ENCODE measurements at places on chromosomes 16 and 17.
A peak's percentile ranks its signal among the peaks of the same experiment; 100 is the strongest.

DNA sequence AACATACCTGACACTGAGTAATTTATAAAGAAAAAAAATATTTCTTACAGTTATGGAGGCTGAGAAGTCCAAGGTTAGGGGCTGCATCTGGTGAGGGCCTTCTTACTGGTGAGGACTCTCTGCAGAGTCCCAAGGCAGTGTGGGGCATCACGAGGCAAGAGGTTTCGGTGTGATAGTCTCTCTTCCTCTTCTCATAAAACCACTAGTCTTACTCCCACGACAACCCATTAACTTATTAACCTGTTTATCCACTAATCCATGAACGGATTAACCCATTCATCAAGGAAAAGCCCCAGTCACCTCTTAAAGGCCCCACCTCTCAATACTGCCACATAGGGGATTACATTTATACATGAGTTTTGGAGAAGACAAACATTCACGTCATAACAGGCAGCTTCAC lies 20.1 kb downstream of the CIITA start:
- DNase-seq = no peak

DNA sequence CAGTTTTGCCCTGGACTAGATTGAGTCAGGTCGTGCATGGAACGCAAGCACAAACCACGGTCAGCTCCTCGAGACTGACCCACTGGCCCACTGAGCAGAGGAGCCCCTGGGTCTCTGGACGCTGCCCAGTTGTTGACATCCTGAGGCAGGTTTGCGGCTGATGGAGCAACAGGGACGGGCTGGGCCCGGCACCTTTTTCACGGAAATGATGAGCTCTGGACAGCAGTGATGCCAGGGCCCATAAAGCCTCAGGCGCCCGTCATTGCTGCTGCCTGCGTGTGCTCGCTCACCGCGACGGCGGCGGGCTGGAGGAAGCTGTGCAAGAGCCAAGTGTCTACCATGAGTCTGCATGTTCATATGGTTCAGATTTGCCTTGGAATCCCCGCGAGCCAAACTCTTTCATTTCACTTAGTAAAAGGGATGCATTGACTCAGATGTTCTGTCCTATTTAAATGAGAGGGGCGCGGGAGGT lies 30.8 kb upstream of the CRISPLD2 start:
- DNase-seq = no peak

- no peak for DNase-seq
Measured at GRCh38 chr16:28117168-28117565, 53.7 kb upstream of the GSG1L start.

GRCh38 chr16:4604401-4604800 lies 10.3 kb downstream of the UBALD1 start:
- no peak for DNase-seq

DNA sequence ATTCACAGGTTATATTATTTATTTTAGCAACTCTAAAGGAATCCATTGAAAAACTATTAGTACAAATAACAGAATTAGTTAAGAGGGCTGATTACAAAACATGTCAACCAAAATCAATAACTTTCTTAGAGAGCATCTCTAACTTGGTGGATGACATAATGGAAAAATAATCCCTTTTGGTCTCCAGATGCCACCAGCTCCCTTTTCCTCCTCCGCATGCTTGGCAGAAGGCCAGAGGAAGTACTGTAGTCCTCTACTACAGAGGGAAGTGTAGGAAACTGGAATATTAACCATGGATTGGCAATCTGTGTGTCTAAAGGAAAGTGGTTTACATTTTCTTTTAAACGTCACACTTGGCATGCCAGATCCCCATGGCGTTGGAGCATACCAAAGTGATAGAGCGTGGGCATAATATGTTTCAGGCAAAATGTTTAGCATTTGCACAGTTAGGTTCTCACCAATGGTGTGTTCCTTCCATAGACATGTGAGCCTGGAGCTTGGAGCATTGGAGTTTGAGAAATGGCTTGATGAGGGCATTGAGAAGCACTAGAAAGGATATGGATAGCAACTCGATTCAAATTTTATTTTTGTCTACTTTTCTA lies 106.3 kb downstream of the PRKCB start:
- peak; percentile 5 for DNase-seq

DNA sequence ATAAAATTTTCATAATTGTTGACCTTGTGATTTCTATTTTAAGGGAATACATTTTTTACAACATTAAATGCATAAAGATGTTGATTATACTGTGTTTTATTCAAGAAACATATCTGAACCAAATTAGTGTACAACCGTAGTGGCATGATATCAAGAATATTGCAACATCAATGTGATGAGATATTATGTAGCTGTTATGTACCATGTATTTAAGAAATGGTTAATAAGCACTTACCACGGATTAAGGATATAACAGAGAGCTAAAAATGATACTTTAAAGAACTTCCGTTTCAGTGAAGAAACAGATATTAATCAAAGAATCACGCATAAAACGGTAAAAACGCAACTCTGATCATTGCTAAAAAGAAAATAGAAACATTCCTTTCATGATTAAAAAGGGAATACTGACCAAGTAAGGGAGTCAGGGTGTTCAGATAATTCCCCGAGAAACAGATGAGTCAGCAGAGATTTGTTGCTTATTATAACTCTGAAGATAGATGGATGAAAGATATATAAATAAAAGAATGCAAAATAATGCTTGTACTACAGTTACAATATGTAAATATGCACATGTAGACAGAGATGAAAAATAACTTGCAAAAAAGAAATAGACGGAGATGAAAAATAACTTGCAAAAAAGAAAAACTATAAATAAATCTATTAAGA lies 281.9 kb upstream of the MAF start:
- DNase-seq = no peak

- no peak for DNase-seq
Measured at GRCh38 chr17:60102632-60103096, 23.9 kb upstream of the HEATR6 start.

- DNase-seq = peak; percentile 69
Measured at GRCh38 chr17:34420254-34420766, 57.3 kb upstream of the CCL1 start.

DNA sequence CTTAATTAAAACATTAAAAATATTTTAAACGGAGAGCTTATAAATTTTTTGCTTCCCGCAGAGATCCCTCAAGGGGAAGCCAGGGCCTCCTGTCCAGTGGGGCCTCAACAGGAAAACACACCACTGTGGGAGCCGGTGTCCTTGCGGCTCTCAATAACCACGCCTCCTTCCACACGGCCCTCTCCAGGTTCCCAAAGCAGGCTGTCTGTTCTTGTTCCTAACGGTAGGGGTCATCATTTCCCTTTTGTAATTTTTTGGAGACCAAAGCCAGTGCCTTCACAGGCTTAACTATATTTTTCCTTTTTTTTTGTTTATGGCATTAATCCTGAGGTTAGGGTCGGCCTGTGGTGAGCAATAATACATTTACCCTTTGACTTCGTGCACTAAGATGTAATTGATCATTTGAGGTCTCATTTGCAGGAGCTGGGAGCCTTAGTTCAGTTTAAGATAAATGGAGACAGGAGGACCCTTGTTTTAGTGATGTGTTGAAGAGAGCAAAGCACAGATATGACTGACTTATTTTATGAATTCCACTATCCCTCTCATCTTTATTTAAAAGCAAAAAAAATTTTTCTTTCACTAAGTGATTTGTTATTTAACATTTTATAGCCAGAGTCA lies 77.5 kb upstream of the N4BP1 start:
- peak; percentile 72 for DNase-seq

GRCh38 chr17:81944858-81945257 lies 2.2 kb downstream of the MYADML2 start:
- DNase-seq = no peak

- DNase-seq = no peak
Measured at GRCh38 chr16:66020642-66021041, 345.8 kb upstream of the CDH5 start.

DNA sequence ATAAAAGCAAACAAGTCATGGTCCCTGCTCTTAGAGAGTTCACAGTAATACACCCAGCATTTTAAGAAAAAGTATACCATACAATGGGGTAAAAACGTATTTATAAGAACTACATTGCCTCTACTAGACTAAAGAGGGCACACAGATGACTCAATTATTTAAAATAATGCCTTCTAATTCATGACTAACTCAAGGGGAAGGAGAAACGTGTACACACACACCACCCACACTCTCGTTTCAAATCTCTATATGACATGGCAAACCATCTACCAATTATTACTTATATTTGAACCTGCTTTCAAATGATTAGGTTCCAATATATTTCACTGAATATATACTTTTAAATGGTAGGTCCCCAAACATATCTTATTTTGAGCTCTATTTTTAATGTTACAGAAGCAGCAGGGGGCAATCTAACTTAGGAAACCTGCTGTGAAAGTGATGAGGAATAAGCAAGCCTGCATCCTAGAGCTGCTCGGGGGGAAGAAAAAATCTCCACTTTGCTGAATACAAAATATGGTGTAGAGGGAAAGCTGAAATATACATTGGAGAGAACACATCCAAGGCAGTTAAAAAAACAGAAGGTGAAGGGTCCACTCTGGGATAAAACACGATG lies 232.4 kb upstream of the PSMD7 start:
- DNase-seq = no peak

DNA sequence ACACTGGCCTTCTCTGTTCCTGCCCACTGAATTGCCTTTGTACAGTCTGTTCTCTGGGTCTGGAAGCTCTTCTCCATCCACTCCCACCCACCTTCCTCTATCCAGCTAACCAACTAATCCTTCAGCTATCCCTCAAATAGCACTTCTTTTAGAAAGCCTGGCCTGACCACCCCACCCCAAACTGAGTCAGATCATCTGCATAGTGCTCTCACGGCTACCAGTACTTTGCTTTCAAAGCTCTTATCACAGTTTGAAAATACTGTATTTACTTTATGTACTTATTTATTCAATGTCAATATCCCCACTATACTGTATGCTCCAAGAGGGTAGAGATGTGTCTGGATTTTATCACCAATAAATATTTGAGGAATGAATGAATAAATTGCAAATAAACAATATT lies 4.5 kb upstream of the CLDN7 start:
- no peak for DNase-seq

DNA sequence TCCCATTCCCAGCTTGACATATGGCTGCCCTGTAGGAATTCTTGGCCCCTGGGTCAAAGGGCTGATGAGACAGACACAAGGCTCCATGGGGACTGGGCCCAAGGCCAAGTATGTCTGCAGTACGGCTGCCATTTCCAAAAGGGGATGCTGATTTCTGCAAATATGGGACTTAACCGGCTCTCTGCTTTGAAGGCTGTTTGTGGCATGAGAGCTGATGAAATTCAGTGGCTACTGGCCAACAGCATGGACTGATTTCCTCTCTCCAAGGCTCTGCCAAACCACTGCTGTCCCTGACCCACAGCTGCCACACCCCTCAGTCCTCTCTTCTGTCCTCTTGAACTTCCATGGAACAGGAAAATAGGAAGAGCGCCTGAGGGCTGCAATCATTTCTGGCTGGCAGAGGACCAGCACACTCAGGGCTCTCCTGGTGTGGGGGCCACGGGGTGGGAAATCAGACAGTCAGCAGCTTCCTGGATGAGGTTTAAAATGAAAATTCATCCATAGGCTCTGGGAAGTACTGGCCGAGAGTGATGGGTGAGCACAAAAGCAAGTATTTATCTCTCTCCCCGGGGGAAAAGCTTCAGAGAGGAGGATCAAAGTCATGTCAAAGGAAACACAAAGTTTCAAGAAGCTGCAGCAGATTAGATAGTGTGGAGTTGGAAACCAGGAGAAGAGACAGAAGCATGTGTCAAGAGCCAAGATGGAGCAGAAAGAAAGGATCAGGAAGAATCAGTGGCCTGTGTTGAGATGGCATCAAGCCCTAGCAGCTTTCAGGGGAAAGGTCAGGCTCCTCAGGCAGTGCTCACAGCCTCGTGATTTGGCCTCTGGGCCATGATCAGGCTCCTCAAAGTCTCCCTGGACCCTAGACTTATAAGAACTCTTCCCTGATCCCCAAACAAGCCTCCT lies 64.1 kb upstream of the SREBF1 start:
- DNase-seq = no peak

- DNase-seq = no peak
Measured at GRCh38 chr17:17462048-17462824, 14.6 kb upstream of the MED9 start.

DNA sequence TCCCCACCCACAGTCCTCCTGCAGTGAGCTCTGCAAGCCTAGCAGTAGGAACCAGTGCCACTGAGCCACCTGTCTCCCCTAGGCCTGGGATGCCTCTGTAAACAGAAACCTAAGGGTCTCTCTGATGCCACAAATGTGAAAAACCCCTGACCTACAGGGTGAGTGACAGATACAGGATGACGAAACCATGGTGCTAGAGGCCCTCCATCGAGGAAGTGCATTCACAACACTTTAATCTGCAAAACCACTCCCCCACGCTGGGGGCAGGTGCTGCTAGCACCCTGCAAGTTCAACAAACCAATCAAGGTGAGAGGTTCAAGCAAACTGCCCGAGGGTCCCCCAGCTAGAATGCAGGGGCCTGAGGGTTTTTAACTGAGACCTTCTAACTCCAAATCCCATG lies 59.5 kb downstream of the CDYL2 start:
- no peak for DNase-seq

DNA sequence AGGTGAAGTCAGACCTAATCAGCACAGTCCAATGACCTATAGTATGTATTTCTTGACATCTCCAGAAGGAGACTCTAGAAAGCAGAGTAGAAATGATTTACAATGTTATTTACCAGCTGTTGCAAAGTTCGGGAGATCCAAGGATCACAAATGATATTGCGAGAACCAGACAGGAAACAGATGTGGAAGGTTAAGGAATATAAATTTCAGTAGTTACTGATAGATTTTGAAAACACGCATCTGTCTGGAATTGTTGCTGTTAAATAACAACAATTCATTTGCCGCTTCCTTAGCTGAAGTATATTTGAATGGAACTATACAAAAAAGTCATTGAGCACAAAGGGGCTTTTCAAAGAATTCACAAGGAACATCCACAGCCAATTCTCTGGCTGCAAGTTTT lies 72.0 kb downstream of the STXBP4 start:
- no peak for DNase-seq

DNA sequence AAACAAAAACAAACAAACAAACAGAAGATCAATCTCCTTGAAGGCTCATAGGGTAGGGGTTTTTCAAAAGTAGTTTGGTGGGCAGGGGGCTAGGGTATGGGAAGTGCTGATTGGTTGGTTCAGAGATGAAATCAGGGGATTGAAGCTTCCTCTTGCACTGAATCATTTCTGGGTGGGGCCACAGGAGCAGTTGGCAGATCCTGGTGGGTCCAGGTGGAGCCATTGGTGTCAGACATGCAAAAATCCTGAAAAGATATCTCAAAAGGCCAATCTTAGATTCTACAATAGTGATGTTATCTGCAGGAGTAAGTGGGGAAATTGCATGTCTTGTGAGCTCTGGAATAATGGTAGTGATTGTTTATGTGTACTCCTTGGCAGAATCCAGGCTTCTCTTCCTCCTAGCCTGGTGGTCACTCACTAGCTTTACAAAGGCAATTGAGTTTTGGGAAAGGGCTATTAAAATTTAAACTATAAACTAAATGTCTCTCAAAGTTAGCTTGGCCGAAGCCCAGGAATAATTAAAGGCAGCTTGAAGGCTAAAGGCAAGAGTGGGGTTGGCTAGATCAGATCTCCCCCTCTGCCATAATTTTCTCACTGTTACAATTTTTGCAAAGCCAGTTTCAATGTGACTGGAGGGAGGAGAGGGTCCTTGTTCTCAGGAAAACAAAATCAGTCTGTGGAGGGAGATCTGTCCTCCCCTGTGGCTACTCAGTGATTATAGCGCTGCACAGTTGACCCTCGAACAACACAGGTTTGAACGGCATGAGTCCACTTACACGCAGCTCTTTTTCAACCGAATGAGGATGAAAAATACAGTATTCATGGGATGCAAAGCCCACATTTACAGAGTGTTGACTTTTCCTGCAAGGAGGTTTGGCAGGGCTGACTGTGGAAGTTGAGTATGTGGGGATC lies 45.2 kb downstream of the RNF112 start:
- no peak for DNase-seq
